ENCODE measurements at places on chromosomes 1 and 21.

GRCh38 chr1:14017531-14017961 lies 317.6 kb downstream of the PRDM2 start:
- DNase-seq = no peak

DNA sequence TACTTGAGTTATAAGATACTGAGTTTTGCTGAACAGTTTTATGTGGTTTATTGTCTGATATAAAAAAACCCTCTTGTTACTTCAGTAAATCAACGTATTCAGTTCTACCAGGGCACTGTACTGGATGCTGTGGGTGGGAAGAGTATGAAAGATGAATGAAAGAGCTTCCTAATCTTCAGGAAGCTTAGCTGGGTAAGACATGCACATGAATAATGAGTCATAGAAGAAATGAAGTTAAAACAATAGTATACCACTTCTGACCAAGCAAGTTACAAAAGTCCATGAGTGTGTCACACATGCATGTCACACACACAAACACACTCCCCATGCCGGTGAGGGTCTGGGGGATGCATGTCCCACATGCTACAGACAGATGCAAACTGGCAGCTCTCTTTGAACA lies 105.9 kb downstream of the SIPA1L2 start:
- DNase-seq = no peak

DNA sequence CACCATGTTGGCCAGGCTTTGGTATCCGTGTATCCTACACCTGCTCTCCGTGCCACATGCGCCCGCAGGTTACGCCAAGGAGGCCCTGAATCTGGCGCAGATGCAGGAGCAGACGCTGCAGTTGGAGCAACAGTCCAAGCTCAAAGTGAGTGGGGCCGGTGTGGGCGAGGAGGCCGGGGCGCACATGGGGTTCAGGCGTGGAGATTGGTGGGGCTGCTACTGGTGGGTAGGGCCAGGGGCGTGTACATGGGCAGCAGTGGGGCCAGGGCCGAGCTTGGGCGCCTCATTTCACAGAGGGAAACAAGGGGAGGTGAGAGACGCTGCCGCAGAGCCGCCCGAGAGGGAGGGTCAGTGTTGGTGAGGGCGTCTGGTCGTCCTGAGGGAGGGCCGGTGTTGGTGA lies 5.6 kb downstream of the ATAD3B start:
- DNase-seq = no peak

- no peak for DNase-seq
Observed at GRCh38 chr1:94471271-94471670, 53.1 kb downstream of the ABCD3 start.

DNA sequence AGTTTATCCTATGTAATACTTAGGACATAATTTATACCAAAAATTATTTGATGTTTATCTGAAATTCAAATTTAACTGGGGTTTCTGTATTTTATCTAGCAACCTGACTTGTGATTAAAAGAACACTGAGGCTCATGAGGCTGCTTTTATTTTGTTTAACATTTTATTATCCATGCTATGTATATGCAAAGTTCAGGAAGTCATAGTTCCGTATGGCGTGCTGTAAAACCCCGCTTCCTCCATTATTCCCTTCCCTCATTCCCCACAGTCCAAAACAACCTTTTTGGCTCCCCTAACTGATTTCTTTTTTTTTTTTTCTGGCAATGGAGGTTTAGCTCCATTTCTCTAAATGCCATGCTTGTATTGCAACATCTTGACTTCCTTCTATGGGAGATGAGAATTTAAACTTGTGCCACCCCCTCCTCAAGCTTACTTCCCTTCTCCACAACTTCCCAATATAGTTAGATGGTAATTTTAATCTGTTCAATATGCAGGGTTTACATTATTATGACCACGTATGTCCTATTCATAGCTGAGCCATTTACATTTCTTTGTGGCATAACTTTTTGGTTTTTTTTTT lies 138.0 kb upstream of the DNAH14 start:
- DNase-seq = no peak

GRCh38 chr1:172533513-172534151 lies 682 bp downstream of the SUCO start:
- DNase-seq = peak; percentile 66

- DNase-seq = peak; percentile 70
Observed at GRCh38 chr1:110412576-110412975, 5.1 kb upstream of the LAMTOR5 start.

- DNase-seq = no peak
Observed at GRCh38 chr1:223350361-223350908, 13.5 kb downstream of the SUSD4 start.

DNA sequence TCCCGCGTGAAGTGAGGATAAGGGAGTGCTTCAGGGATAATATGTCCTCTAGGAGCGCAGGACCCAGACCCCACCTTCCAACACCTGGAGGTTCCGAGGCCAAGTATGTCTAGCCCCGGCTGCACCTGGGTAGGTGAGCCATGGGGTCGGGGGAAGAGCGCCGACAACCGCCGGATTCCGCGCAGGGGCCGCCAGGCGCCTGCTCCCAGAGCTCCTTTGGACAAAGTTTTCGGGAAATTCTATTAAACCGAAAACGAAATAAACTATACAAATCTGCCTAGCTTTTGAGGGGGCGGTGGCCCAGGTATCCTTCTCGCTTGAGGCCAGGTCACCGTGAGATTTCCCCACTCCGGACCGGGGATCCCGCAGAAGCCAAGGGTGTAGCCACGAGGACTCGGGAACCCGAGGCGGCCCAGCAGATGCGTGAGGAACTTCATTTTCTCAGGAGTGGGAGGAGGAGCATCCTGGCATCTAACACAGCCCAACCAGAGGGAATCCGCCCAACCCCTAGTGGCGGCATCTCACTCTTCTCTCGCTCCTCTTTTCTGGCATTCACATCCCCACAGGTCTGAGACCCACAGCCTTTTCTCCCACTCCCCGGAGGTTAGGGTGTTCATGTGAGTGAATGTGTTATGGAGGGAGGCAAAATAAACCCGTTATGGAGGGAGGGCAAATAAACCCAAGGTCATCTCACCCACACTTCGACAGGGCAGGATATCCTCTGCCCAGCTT lies 2.3 kb upstream of the DMRTA2 start:
- DNase-seq = no peak

- no peak for DNase-seq
Observed at GRCh38 chr1:2462819-2463218, 13.3 kb upstream of the PLCH2 start.

DNA sequence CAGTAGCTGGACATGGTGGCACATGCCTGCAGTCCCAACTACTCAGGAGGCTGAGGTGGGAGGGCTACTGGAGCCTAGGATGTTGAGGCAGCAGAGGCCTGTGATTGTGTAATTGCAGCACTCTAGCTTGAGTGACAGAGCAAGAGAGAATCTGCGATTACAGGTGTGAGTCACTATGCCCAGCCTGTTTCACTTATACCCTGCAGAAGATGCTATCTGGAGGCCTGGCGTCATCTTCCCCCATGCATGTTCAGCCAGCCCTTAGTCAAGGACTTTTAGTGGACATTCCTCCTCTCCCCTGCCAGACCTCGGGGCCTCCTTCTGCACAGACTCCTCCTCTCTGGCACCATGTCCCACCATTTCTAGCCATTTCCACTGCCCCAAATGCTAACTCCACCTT lies 36.3 kb upstream of the RCC2 start:
- no peak for DNase-seq

GRCh38 chr1:183194527-183195141 lies 8.6 kb downstream of the LAMC2 start:
- peak; percentile 67 for DNase-seq

DNA sequence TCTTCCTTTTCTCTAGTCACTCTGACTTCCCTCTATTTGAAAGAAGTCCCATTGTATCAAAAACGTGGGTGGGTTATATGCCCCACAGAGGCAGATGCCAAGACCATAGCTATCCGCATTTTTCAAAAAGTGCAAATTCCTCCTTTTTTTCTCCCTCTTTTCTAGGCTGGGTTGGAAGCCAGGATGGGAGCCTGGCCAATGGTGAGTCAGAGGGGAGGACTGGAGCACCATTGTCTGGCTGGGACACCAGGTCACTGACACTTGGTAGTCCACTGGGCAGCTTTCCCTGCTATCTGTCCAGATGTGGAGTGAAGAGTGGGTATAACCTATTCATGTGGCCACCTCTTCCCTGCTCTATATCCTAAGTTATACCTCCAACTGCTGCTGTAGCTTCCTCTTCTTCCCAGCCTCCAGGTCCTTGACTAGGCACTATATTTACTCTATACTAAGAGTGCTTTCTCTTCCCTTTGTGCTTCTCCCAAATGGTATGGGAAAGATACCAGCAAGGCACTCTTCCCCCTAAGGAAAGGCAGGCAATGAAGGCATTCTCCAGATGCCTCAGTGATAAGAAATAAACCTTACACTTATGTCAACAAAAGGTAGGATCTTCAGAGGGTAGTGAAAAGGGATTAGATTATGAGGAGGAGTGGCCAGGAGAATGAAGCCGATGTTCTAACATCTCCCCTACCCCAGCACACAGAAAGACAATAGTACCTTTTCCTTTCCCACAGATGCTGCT lies 12.9 kb downstream of the PI4KB start:
- no peak for DNase-seq

GRCh38 chr21:35197191-35197590 lies 148.1 kb upstream of the RUNX1 start:
- DNase-seq = no peak

DNA sequence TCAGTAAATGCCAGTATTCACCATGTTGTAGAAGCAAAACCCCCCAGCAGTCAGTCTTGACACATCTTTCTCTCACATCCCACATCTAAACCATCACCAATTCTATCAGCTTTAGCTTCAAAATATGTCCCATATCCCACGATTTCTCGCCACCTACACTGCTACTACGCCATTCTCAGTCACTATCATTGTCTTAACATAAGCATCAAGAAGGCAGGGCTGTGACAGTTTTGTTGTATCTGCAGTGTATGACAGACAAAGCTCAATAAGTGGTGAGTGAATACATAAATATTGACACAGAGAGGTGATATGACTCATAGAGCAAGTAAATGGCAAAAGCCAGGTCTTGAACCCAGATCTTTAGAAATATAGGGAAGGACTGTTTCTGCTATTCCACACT lies 59.9 kb downstream of the JAK1 start:
- DNase-seq = no peak

DNA sequence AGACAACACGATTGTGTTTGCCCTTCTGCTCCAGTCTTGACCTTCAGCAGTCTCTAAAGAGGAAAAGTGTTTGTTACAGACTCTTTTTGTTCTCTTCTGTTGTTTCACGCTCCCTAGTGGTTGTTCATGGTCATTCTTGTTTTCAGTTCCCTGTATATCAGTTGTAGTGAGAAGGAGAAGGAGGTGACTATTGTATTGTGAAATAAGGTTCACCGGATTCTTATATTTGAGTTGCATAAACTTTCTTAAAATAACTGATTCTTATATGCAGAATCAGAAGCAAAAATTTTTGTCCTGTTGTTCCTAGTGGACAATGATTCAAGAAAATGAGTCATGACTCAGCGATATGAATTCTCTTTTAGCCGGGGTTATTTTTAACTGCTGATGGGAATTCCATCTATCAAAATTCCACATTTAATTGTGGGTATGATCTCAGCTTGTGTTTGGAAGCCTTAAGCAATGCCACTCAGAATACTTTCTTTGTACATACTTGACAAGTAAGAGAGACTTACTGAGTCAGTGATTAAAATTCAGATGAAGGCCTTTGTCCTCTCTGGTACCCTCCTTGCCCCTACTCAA lies 152.2 kb downstream of the CLEC20A start:
- DNase-seq = no peak

DNA sequence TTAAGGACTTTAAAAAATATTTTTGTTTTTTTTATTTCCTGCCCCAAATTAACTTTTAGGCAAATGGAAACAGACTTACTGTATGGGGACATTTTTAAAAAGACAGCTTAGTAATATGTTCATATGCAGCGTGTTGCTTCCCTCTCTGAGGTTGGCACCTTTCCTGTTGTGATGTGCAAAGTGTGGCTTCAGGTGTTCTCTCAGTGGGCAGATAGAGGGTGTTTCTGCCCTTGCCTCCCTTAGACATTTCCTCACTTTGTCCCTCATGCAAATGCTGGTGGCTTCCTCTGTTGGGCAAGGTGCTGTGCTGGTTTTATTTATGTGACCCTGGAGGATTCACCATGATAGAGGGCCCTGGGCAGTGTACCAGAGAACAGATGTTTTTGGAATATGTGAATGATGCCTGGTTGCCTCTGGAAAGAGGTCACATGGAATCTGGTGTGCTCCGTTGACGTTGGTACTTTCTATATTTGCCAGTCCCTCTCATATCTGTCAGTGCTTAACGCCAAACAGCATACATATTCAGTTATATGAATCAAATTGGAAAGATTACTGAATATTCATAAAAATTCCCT lies 123.5 kb downstream of the PATJ start:
- DNase-seq = no peak

GRCh38 chr1:209875515-209875914 lies 47.7 kb downstream of the UTP25 start:
- DNase-seq = no peak

- no peak for DNase-seq
Observed at GRCh38 chr1:106517224-106517623, 539.2 kb upstream of the PRMT6 start.

- no peak for DNase-seq
Observed at GRCh38 chr1:160359559-160360226, 7.2 kb upstream of the NHLH1 start.

- no peak for DNase-seq
Observed at GRCh38 chr1:173347282-173347818, 129.8 kb upstream of the PRDX6 start.

GRCh38 chr1:186456729-186457255 lies 4.1 kb downstream of the PDC start:
- DNase-seq = no peak

- DNase-seq = no peak
Observed at GRCh38 chr1:235972311-235972689, 92.6 kb downstream of the NID1 start.

DNA sequence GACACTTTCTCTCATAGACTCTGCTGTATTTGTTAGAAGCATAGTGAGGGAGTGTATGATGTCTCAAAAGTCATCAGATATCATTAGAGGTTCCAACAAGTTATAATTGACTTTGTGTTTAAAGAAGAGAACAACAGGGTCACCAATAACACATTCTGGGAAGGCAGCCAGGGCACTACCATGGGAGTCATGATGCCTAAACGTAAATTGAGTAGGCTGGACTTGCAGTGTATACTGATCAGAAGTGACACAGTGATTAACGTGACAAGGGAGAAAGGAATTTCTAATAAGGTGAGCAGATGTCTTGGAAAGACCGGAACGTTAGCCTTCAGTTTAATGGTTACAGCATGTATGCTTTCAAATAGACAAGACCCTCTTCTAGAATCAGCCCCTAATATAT lies 973.2 kb downstream of the NCAM2 start:
- no peak for DNase-seq
